ENCODE measurements at places on chromosomes 2 and 18.

GRCh38 chr2:12341215-12341614 lies 375.5 kb upstream of the TRIB2 start:
- no peak for DNase-seq

DNA sequence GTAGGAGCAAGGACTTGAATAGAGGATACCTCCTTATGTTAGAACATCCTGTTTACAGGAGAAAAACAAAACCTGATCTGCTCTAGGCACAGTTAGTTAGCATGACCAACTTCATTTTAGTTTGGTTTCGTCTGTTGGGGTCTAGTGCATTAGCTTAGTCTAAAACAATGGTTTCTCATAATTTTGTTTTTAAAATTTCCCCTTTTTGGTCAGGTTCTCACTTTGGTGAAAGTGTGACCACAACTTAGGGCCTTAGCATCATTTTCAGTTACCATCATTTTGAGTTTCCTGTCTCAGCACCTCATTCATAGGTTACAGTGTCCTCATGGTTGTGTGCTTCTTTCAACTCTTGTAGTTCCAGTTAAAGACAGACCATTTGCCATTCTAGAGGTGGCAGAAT lies 1277.0 kb upstream of the SLC39A10 start:
- DNase-seq, result no peak

GRCh38 chr2:59947917-59948541 lies 605.4 kb downstream of the BCL11A start:
- no peak for DNase-seq

DNA sequence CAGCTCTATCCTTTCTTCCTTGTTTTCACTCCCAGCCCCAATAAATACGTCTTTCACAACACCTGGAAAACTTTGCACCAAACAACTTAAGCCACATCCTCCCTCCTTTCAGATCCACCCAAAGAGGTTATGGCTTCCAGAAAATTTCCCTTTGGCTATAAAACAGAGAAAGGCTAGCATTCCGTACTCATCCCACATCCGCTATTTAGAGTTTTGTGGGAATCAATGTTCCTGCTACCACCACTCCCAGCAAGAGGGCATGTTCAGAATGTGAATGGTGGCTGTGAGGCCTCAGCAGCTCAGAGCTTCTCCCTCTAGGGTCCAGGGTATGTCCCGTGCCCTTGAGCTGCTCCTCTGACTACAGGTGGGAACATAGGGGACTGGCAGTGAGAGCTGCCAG lies 214.6 kb downstream of the NCK2 start:
- DNase-seq, result no peak

- DNase-seq, result no peak
Measured at GRCh38 chr18:75483662-75484061, 56.2 kb upstream of the SMIM21 start.

DNA sequence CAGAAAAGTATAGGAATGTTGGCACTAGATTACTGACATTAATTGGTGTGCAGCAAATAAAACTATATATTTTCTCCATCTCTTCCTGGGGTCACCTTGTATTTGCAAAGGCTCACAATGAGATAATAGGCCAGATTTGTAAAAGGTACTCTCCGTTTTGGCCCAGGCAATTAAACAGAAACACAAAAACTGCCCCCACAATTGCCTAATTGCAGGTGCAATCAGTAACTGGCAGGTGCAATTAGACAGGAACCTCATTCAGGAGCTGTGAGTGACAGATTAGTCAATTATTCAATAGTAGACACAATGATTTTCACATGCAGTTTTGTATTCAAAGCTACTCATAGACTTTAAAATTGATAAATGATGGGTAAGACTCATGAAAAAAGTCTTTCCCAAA lies 451.4 kb upstream of the ID2 start:
- no peak for DNase-seq

GRCh38 chr18:56891870-56892269 lies 240.7 kb downstream of the WDR7 start:
- no peak for DNase-seq

DNA sequence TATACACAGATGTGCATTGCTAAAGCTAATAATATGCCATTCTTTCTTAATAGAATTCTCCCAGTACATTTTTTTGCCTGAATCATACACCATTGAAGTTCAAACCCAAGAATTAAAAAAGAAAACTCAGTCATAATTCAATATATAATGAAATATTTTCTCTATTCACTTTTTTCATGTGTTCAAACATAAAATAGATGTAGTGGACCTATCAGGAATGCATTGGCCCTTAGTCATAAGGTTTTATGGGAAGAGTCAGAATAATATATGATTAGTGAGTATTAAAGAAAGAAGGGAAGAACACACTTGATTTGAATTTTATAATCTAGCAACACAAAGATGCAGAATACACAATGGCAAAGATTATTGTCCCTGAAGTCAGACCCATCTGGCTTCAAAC lies 297.0 kb upstream of the COL3A1 start:
- DNase-seq, result no peak

- DNase-seq, result no peak
Measured at GRCh38 chr2:168639441-168639898, 163.0 kb upstream of the NOSTRIN start.

- DNase-seq, result no peak
Measured at GRCh38 chr2:99836690-99837605, 305.4 kb downstream of the AFF3 start.

GRCh38 chr2:43127941-43128558 lies 98.4 kb downstream of the ZFP36L2 start:
- no peak for DNase-seq
